ENCODE measurements at places on chromosomes 2 and 18.

- no peak for DNase-seq
Observed at GRCh38 chr2:51535763-51536162, 503.8 kb upstream of the NRXN1 start.

- no peak for DNase-seq
Observed at GRCh38 chr2:59654710-59655109, 898.7 kb downstream of the BCL11A start.

GRCh38 chr2:174792309-174793025 lies 28.2 kb upstream of the CHRNA1 start:
- DNase-seq = no peak

- peak; percentile 73 for DNase-seq
Observed at GRCh38 chr2:169141713-169142352, 72.5 kb downstream of the DHRS9 start.
